T-helper 9 cell (primary cell): ENCODE measurements at places on chromosomes 5 and 9.

DNA sequence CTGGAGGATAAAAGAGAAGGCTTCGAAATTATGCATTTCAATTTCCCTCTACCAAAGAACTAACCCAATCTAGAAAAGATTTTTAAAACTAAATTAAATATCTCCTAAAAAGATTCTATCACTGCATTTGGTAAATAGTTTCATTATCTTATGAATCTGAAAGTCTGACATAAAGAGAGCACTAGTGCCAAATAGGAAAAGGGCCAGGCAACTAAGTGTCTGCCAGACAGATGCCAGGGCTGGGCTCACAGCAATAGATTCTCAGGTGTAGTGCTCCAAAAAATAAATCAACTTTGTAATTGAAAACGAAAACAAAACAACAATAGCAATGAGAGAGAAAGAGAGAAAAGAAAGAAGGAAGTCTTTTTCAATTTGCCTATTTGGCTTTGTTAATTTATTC lies 157.7 kb upstream of the GNA14 start:
- DNase-seq = no peak

GRCh38 chr9:8860925-8861324 lies 1061.3 kb upstream of the DMAC1 start:
- no peak for DNase-seq

DNA sequence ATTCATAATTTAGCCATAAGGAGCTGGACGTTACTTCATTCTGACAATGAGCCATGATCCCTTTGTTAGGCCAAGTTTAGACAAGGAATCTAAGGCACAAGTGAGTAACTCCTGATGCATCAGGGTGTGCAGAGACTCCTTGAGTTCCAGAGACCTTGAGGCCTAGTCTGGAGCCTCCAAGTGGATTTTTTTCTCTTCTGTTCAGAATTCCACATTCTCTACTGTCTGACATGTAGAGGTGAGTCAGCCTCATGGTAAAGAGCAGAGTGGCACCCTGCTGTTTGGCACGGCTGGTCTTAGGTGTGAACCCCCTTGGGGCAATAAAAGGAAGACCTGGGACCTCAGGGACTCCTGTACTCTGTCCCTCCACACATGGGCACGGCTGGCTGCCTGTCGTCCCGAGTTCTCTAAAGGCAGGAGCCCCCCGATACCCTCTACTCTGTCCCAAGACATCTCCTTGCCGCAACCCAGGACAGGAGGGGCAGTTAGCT lies 22.0 kb upstream of the TGFBI start:
- no peak for DNase-seq

GRCh38 chr9:127557998-127558546 lies 54.0 kb upstream of the STXBP1 start:
- DNase-seq = no peak

DNA sequence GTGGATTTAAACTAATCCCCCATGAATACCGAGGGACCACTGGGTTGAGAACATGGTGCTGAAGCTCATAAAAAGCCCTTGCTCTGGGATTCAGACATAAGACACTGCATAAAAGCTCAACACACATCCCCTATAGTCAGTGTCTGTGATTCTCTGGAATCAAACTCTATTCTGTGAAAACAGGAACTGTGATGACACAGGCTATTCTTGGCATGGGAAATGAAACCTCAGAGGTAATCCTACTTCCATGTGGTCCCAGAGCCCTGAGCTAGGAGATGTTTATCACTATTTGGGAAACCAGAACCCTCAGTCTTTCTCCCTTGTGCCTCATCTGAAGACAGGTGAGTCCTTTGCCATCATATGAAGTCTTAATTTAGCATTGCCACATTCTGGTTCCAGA lies 135.4 kb upstream of the PRSS3 start:
- DNase-seq = no peak

DNA sequence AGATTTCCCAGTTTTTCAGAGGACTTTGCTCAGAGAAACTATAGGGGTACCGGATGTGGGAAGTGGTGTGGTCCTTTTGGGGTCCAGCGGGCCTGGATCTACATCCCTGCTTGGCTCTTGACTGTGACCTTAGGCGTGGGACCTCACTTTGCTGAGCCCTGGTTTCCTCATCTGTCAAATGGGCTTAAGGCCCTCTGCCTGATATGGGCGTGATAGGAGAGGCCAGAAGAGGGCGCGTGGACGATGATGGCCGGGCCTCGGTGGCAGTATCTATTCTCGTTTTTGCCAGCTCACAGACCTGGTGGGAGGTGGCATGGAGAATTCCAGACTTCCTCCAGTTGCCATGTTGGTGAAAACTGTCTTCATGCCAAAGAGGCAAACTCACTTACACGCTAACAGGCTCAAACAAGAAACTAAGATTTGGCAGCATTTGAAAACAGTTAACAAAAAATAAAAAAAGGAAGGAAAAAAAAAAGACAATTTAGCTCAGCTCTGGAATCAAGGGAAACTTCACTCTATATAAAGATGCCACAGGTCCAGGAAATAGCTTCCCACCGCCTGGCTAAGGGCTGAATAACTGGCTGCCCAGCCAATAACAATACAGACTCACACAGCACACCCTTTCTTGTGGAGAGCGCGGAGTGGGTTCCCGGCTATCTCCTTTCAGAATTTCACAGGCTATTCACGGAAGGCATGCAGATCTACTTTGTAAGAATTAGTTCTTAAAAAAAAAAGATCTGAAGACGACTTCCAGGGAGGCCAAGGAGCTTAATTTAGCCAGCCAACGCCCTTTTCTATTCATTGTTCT lies 1.7 kb downstream of the SH3PXD2B start:
- DNase-seq = no peak
